ENCODE measurements at places on chromosomes 5 and 9.
A peak's percentile ranks its signal among the peaks of the same experiment; 100 is the strongest.

GRCh38 chr5:176400382-176401156, 12.0 kb downstream of the HIGD2A start:
- DNase-seq = no peak

GRCh38 chr5:26553079-26553478, 485.3 kb downstream of the CDH9 start:
- peak; percentile 97 for DNase-seq

DNA sequence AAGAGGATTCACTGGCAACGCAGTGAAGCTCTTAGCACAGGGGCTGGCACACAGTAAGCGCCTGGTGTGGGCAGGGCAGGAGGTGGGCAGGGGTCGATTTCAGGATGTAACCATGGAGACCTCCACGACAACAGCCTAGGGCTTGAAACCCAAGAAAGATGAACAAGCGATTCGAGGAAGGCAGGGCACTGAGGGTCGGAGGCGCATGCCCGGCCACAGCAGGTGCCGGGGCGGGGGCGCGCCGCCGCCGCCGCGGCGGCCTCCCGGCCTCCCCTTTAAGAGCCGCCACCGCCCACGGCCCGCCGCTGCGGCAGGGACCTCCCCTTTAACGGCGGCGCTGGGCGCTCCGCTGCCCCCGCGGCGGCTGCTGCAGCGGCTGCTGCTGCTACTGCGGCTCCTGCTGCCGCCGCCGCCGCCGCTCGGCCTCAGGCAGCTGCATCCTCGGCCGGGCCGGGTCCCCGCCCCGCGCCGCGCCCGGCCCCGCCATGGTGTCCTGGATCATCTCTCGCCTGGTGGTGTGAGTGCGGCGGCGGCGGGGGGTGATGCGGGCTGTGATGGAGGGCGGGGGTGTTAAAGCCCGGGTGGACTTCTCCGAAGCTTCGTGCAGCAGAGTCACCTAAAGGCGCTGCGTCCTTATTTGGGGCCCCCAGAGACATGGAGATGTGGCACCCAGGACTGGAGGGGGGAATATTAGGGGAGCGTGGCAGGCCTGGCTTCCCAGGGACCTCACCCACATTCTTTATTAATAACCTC, at the start of gene REEP2:
TSS of gene REEP2 (plus strand) at position 334 of the 753 bp plus-strand sequence. CDS start at position 486, 152 bp downstream.
- peak; percentile 51 for DNase-seq

DNA sequence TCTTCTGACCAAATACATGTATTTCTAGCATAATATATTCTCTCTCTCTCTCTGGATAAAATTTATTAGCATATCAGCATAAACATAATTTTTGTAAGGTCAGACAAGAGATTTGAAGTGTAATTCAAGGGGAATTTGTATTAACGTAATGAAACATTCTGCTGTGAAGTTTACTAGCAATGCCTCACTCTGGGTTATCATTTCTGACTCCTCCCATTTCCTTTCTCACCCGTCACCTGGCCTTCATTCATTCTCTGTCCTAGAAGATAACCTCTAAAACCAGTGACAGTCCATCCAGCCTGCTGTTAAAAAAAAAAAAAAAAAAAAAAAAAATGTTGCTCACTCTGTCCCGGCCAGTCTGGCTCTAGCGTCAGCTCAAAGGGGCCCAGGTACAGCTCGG, 27.1 kb downstream of the GRAMD2B start:
- no peak for DNase-seq

GRCh38 chr5:53481159-53481886, 894 bp downstream of the FST start:
- no peak for DNase-seq

DNA sequence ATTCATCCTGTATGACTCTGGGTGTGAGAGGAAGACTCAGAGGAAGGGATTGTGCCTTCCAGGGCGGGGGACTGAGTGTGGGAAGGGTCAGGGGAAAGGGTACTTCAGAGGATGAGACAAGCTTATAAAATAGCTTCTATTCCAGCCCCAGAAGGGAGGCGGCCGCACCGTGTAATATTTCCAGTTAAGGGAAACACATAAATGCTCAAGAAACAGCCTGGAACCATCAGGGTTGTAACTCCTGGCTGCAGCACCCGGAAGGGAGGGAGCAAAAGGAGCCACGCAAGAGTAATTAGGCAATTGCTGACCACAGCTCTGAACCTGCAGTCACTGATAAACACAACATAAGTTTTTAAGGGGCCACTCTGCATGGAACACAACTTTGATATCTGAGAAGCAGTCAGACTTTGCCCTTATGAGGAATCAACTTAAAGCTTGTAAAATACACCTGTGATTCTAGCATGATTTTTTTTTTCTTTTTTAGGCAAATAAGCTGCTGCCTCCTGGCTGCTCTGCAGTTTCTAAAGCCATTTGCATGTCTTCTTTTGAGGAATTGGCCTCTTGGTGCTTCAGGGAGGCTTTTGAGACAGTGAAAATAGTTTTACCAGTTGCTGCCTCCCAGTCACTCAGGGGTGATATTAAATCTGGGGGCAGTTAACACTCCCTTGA, 382.7 kb downstream of the ENC1 start:
- DNase-seq = no peak

Data from NCI-H2081 (cell line).